ENCODE measurements at places on chromosomes 1 and 21.

- DNase-seq = no peak
Measured at GRCh38 chr1:220219136-220219442, 53.2 kb downstream of the RAB3GAP2 start.

GRCh38 chr1:172997941-172998361 lies 52.8 kb downstream of the TNFSF18 start:
- DNase-seq = no peak

- DNase-seq = no peak
Measured at GRCh38 chr1:19360016-19360415, 47.9 kb downstream of the SLC66A1 start.

GRCh38 chr1:156423422-156424352 lies 54.7 kb downstream of the RHBG start:
- DNase-seq = no peak

- no peak for DNase-seq
Measured at GRCh38 chr1:235045034-235045690, 83.5 kb downstream of the TOMM20 start.

GRCh38 chr1:63690966-63691700 lies 82.7 kb upstream of the ROR1 start:
- DNase-seq = no peak

DNA sequence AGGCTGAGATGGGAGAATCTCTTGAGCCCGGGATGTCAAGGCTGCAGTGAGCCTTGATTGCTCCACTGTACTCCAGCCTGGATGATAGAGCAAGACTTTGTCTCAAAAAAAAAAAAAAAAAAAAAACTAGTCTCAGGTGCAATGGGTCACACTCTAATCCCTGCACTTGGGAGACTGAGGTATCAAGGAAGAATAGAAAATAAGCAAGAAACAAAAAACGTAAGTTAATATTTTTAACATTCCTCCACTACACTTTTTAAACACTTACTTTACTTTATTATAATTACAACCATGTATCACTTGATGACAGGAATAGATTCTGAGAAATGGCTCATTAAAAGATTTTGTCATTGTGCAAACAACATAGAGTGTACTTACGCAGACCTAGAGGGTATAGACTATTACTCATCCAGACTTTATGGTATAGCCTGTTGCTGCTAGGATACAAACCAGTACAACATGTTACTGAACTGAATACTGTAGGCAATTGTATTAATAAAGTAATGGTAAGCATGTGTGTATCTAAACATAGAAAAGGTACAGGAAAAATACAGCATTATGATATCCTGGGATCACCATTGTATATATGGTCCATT lies 1244.1 kb upstream of the ADGRL4 start:
- DNase-seq = no peak

DNA sequence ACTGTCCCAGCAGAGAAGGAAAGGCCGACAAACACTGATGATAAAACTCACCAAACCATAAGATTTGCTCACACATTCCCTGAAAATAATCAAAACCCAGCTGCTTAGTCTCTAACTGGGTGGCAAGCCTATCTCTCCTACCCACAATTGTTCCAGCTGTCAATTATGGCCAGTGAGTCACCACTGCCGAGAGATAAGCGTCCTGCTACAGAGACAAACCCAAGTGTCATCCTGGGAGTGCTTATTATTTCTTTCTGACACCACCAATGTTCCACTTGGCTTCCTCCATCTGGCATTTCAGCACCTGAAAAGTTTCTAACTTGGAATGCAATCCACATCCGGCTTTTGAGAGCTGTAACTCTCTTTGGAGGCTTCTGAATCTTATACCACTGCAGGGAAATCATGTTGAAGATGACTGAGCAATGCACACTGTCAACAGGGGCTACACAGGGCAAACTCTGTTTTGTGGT lies 51.5 kb upstream of the VAV3 start:
- no peak for DNase-seq

DNA sequence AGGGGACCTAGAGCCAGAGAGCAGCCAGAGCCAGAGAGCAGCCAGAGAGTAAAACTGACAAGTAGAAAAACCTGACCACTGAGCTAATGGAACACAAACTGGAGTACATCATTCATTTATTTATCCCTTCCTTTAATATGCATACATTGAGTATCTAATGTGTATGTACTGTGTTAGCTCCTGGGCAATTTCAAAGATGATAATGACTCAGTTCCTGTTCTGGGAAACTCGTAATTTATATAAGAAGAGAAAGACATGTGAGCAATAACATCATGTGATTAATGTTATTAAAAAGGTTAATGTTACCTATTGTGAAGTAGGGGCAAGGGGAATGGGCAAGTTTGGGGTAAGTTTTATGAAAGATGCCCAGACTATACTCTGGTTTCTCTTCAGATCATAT lies 199.9 kb downstream of the TNR start:
- no peak for DNase-seq

DNA sequence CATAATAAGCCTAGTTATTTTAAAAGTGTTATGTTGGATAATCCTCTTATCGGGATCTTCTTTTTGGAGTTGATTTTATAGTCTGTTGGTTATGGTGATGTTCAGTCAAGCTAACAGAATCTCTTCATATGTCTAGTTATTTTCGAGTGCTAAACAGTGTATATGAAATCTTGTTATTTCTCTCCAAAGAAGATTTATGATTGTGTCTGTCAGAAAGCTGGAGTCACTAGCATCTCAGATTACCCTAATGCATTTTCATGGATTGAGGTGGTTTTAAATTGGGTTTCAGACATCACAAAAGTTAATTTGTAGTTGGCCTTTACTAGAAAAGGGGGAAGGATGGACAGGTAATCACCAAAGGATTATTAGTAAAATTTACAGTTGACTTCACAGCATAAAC lies 13.3 kb downstream of the MAEL start:
- DNase-seq = no peak

DNA sequence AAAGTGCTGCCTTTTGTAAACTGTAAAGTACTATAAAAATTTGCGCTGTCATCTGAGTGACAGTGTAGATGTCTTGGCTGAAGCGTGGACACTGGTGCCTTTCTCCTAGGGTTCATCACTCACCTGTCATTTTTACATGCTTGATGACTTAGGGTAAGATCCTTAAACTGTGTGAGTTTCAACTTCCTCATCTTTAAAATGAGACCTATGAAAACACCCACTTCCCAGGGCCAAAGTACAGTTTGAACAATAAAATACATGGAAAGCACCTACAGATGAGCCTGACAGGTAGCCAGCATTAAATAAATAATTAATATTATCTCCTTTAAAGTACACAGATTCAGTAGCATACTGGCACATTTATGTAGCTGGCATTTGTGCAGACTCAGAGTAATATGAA lies 309.9 kb downstream of the CHRM3 start:
- no peak for DNase-seq

- DNase-seq = no peak
Measured at GRCh38 chr21:44765231-44766013, 36.2 kb downstream of the UBE2G2 start.

DNA sequence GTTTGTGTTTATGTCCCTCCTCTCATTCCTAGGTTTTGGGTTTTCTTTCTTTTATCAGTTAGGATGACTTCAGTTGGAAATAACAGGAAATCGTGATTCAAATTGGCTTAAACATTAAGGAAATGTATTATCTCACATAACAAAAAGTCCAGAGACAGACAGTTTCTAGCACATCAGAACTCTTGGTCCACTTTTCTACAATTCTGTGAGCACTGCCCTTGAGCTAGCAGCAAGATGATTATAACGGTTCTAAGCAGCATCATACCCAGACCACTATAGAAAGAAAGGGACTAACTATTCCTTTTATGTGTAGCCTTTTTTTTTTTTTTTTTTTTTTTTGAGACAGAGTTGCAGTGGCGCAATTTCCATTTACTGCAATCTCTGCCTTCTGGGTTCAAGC lies 18.9 kb downstream of the FCGR2B start:
- no peak for DNase-seq

- DNase-seq = no peak
Measured at GRCh38 chr1:9324246-9325096, 31.8 kb downstream of the SPSB1 start.

GRCh38 chr1:239268007-239268406 lies 118.4 kb upstream of the CHRM3 start:
- no peak for DNase-seq

DNA sequence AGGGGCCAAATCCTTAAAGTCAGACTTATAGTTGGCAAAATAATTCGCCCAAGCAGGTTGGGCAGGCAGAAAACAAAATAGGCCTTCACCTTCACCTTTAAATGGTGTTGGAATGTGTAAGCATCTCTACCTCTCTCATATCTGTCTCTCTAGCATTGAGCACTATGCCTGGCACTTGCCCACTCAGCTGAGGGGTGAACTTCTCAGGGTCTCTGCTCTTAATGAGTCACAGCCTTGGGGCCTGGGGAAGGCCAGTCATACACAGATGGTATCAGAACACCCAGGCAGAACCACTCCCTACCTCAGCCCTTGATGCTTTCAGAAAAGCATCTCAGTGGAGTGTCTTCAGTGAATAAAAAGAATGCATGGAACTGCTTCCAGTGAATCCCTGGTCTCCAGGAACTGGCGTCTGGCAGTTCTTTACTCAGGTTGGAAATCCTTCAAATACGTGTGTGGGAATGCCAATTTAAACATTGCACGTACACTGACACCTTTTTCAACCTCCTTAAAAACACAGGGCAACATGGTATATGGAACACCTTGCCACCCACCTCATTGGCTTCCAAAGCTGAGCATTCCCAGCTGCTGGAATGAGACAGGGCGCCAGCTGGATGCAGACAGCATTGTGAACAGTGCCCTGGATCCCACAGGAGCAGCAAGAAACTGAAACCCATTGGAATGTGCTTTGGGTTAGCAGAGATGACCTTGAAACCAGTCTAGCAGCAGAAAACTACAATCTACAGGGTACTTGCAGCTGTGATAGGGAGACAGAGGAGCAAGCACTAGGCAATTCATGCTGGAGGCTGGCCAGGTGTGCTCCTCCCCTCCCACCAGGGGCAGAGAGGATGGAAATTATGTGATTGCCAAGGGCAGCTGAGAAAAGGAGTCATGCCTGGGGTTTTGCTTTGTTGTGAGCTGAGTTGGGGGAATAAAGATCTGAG lies 30.0 kb downstream of the ZNF697 start:
- no peak for DNase-seq

Measured in stimulated activated CD4-positive, alpha-beta T cell treated with anti-CD3 and anti-CD28 coated beads, TNF-alpha, amount 100 ng/mL, for 1 hour (primary cell).